Kidney capillary endothelial cell (primary cell): ENCODE measurements at places on chromosomes 5 and 9.

DNA sequence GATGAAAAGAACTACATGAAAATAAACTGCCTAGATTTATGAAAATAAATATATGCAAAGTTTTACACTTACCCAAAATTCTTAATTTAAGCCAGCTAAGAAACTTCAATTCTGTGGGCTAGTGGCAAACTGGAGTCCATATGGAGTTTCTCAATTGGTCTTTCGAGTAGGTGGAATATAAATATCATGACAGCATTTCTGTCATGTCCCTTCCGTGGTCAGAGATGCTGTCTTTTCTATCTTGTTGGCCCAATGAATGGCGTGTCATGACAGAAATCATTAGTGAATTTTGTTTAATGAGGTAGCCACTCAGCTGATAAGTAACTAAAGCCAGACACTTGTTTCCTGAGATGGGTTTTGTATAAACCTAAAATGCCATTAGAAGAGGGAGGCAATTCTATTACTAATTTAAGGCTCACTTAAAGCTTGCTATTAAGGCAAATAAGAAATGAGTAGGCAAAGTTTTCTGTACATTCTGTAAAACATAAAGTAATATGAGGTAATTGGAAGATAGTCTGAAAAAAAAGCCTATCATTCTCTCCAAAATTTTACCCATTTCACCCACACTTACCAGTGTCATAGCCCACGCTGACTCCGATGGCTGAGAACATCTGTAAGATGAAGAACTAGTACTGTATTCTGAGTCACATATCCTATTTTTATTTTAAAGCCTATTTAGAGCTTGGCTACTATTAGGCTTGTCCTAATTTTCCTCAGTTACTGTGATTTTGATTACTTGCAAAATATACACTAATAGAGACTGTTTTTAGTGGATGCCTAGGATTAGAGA is 419.3 kb upstream of the MEF2C start:
- no peak for DNase-seq

DNA sequence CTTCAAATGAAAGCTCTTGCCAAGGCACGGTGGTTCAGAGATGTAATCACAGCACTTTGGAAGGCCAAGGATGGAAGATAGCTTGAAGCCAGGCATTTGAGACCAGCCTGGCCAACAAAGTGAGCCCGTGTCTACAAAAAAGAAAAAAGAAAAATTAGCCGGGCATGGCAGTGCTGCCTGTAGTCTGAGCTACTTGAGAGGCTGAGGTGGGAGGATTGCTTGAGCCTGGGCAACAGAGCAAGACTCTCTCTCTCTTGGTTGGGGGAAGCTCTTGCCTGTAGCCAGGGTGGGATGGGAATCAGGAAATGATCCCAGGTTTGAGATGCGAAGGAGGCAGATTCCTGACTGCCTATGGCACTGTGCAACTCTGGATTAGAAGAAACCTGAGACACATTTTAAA is 62.1 kb downstream of the IL6ST start:
- DNase-seq: no peak

DNA sequence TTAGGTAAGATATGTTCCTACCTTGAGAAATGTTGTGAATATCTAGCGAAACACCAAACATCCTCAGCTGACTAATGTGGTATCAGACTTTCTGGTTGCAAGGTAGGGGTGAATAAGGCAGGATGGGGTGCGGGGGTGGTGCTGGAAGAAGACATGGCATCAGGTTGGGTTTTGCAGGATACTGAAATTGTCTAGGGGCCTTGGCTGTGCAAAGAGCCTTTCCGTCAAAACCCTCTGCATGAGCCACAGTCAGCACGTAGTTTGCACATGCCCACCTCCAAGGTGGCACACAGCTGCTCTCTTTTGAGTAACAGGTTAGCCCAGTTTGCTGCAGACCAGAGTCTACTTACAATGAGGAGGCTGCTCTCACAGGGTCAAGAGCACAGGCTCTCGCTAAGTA is 42.0 kb downstream of the SFXN1 start:
- DNase-seq: no peak

GRCh38 chr9:132622159-132622558 is 39.8 kb downstream of the BARHL1 start:
- peak; percentile 23 for DNase-seq

- no peak for DNase-seq
Observed at GRCh38 chr5:13992795-13993194, 48.3 kb upstream of the DNAH5 start.

GRCh38 chr9:124881138-124881743 is 19.3 kb downstream of the ARPC5L start:
- no peak for DNase-seq

DNA sequence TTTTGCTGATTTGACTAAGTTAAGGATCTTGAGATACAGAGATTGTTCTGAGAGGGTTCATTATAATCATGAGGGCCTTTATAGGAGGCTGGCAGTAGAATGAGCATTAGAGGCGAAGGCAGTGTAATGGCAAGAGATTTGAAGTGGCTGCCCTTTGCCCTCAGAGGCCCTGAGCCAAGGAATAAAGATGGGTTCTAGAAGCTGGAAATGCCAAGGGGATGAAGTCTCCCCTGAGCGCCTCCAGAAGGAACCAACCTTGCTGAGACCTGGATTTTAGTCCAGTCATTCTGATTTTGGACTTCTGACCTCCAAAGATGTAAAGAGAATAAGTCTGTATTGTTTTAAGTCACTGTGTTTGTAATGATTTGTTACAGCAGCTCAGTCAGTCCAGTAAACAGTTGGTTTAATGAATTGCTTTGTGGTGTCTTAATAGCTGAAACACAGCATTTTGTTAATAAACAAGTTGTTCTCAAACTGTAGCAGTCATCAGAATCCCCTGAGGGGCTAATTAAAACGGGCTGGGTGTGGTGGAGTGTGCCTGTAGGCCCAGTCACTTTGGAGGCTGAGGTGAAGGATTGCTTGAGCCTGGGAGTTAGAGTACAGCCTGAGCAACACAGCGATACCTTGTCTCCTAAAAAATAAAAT is 23.2 kb downstream of the GLRX start:
- no peak for DNase-seq

DNA sequence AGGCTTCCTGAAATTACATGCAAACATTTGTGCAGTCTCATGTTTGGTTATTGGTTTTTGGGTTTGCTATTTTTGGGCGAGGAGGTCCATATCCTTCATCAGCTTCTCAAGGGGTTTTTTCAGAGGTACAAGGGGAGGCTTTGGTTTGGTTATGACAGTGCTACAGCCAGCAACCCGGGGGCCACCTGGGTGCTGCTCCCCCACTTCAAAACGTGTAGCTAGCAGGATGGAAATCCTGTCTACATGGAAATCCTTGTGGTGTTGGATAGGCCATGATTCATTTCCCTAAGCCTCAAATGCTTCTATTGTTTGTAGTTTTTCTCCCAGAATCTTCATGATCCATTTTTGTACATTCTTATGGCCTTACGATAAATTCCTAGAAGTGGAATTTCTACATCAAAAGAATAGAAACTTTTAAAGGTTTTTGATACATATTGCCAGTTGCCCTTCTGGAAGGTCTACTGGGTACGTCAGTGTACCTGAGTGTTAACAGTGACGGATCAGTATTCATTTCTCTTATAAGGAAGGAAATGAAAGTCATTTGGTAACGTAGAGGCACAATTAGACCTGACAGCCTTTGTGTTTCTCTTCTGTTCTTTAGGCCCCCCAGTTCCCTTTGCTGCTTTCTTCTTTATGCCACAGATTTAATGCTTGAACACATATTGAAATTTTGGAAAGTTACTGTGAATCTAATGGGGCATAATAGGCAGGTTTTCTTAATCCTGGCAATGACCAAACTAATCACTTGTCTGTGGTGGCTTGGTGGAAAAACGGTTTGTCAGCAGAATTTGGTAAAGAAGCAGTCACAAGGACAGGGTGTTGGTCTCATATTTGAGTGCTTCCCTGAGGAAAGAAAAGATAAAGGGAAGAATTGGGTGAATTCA is 69.7 kb upstream of the ABL1 start:
- peak; percentile 89 for DNase-seq

- peak; percentile 70 for DNase-seq
Observed at GRCh38 chr9:69249337-69249736, 75.3 kb downstream of the TJP2 start.

GRCh38 chr5:154146409-154146808 is 44.1 kb upstream of the GALNT10 start:
- DNase-seq: no peak

DNA sequence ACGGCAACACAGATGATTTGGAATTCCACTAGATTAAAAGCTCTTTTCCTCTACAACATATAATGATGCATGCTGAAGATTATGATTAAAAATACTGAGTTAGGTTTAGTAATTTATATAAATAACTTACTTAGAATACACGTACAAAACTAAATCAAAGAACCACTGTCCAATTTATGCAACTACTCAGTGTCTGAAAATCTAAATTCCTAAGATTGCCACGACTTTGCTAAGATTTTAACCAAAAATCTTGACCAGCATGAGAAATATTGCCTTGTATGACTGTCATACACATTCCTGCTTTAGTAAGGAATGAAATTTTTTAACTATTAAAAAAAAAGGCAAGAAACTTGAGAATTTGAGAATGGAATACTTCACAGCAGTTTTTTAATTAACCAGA is 292.4 kb downstream of the ZNF608 start:
- no peak for DNase-seq

- DNase-seq: no peak
Observed at GRCh38 chr5:135012951-135013391, 21.1 kb downstream of the PITX1 start.

DNA sequence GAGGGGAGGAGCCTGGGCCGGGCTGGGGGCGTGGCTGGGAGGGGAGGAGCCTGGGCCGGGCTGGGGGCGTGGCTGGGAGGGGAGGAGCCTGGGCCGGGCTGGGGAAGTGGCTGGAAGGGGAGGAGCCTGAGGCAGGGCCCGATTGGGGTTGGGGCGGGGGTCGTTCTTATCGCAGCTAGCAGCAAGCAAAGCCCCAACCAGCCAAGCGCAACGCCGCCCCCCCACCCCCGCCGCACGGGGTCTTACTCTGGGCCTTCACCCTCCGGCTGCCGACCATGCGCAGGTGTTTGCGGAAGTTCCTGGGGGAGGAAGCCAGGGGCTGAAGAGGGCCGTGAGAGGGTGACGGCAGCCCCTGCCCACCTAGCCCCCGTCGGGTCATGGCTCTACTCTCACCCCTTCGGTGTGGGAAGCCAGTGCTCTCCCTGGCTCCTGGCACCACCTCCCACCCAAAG is 5.0 kb downstream of the NSMF start:
- no peak for DNase-seq

DNA sequence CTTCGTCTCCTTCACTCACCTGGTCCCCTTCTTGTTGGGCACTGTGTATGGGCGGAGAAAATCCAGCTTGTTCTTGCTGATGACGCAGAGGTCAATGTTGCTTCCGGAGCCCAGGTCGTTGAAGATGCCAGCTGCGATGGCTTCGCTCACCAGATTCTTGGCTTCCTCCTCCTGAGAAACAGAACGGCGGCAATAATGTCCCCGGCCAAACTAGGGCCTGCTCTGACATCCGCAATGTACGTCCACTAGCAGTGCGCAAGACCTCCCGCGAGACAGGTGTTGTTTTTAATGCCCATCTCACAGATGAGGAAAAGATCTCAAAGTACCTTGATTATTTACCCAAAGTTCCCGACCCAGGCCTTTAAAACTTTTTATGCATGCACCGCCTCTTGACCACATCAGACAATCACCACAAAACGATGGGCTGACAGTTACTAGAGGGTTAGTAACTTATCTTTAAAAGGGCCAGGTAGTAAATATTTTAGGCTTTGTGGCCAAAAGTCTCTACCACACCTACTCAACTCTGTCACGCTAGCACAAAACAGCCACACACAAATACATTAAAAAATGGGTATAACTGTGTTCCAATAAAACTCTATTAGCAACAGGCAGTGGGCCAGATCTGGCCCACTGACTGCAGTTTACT is 58.4 kb downstream of the PSMB7 start:
- no peak for DNase-seq

DNA sequence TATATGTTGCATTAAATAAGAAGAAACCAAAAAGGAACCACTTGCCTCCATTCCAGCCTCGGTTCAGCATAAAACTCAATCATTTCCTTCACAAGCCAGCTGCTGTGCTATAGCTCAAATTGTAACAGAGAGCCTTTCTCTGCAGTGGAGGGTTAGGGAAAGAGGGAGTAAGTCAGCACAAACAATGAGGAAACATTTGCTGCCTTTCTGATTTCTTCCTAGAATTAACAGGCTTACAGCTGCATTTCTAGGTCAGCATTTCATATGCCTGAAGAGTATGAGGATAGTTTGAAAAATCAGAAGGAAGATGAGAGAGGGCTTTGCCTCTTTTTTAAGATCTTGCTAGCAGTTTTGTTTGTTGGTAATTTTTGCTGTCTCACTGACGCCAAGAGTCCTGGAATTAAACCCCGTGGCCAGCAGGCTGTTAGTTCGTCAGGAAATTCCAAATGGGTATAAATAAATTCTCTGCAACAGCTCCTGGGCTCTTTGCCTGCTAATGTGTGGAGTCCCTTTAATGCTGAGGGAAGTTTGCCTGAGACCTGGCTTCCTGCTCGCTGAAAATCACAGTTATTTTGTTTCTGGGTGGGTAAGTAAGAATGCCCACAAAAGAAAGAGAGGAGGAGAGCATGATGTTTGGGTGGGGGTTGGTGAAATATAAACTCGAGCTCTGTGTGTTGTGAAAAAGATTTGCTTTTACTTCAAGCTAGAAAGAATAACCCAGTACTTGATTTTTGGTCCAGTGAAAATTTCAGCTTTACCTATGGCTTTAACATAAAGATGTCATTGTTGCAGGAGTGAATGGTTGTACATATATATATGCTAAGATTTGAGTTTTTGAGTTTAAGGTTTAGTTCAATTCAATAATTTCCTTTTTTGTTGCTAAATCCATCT is 148.1 kb upstream of the DMRT1 start:
- DNase-seq: peak; percentile 90

GRCh38 chr9:93295031-93295430 is 111.1 kb downstream of the WNK2 start:
- no peak for DNase-seq

DNA sequence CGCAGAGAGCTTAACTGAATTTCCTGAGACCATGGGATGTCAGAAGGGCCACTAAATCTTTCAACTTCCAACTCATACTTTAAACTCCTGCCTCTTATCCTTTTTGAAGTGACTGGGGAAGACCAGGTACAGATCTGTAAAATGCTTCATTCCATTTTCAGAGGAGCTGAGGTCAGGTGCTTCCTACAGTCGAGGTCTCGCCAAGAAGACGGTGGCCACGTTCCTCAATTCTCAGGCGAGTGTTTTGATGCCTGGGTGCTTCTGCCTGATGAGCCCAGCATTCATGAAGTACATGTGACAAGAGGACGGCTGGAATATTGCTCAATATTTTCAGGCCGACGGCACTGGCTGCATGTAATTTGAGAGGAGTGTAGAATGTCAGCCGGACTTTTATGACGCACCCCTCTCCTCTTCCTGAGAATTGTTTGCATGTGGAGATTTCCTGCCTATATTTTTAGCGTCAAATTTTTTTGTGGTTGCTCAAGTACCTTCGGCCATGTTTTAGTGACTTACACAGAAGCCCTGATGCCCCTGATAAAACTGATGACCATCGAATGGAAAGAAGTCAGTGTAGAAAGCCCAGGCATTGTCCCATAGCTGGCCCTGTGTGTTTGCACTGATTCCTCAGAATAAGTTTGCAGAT is 38.8 kb upstream of the GLRX start:
- DNase-seq: peak; percentile 95

- DNase-seq: no peak
Observed at GRCh38 chr5:103741984-103742383, 179.4 kb upstream of the NUDT12 start.

GRCh38 chr9:78026416-78026815 is 5.2 kb downstream of the GNAQ start:
- DNase-seq: no peak
